Prostate gland (tissue), 2 donors: ENCODE measurements at places on chromosomes 1 and 21. TPM values are rescaled to one million over a fixed set of nuclear protein-coding genes. Genes with fewer than 3 reads are reported as not detected.

- H3K4me1 ChIP-seq, result no peaks in the 10 kb centered on the region
- no peaks in the 10 kb centered on the region for H3K36me3 ChIP-seq
- H3K4me3 ChIP-seq, result no peak overlapping the region
- no peak overlapping the region for H3K27ac ChIP-seq
- no peaks in the 10 kb centered on the region for H3K27me3 ChIP-seq
- no peak for DNase-seq
Measured at GRCh38 chr1:205371871-205372660, 15.3 kb upstream of the KLHDC8A start.

- H3K4me3 ChIP-seq, result no peak overlapping the region
- no peak overlapping the region for H3K27ac ChIP-seq
- no peaks in the 10 kb centered on the region for H3K27me3 ChIP-seq
- no peak for DNase-seq
- no peaks in the 10 kb centered on the region for H3K4me1 ChIP-seq
Measured at GRCh38 chr1:117106478-117106877, 15.1 kb downstream of the TRIM45 start.

DNA sequence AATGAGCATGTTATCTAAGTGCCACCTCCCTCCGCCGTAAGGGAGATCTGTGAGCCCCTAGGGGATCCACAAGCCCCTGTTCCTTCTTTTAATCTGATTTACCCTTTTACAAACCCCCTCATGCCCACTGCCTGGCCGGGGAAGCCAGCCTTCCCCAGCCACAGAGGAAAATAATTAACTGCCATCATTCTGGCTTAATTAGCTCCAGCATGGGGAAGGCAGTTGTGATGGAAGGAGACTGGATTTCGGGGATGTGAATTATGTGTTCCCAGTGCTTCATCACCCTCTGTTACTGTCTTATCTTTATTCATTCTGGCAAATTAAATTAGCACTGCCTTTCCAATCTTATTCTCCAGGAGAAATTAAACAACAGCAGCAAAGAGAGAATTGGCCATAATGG, 135.8 kb downstream of the PTPRU start:
- no peak overlapping the region for H3K4me3 ChIP-seq
- no peaks in the 10 kb centered on the region for H3K4me1 ChIP-seq
- H3K36me3 ChIP-seq, result no peaks in the 10 kb centered on the region
- H3K27ac ChIP-seq, result no peak overlapping the region
- H3K27me3 ChIP-seq, result no peaks in the 10 kb centered on the region

Gene CFAP107
- 1.1 TPM for total RNA-seq

Gene SESN2
- 11.2 TPM for total RNA-seq

Gene LAX1
- 0.40 TPM for total RNA-seq

DNA sequence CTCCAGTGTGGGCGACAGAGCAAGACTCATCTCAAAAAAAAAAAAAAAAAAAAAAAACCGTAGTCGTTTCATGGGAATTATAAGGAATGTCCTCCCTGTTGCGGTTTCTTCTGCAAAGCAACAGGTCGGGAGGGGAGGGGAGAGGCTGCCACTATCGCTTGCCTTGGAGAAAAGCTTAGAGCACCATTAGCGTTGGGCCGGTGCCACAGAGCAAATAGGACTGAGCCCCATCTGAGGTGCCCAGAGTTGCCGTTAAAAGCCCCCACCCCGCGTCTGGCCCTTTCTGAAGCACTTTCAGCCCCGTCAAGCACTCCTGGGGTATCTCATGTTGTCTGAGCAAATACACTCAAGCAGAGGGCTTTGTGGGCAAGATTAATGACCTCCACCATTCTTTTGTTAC, 2.2 kb downstream of the RIPPLY3 start:
- H3K36me3 ChIP-seq, result no peaks in the 10 kb centered on the region
- DNase-seq, result no peak
- H3K27me3 ChIP-seq, result no peaks in the 10 kb centered on the region
- H3K27ac ChIP-seq, result no peak overlapping the region

DNA sequence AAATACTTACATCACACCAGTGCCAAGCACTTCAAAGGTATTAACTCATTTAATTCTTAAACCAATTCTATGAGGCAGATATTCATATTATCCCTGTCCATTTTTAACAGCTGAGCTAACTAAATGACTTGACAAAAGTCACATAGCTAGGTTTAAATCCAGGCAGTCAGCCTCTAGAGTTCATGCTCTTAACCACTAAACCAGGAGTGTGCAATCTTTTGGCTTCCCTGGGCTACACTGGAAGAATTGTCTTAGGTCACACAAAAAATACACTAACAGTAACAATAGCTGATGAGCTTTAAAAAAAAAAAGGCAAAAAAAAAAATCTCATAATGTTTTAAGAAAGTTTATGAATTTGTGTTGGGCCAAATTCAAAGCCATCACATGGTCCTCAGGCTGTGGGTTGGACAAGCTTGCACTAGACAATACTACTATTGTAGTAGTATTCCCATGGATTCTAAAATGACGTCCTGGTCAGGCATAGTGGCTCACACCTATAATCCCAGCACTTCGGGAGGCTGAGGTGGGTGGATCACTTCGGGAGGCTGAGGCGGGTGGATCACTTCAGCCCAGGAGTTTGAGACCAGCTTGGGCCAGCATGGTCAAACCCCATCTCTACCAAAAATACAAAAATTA, 10.0 kb downstream of the UBR4 start:
- DNase-seq, result no peak
- H3K27me3 ChIP-seq, result no peaks in the 10 kb centered on the region
- H3K4me3 ChIP-seq, result no peak overlapping the region
- peaks cover 16% of the 10 kb centered on the region for H3K36me3 ChIP-seq
- H3K27ac ChIP-seq, result no peak overlapping the region

DNA sequence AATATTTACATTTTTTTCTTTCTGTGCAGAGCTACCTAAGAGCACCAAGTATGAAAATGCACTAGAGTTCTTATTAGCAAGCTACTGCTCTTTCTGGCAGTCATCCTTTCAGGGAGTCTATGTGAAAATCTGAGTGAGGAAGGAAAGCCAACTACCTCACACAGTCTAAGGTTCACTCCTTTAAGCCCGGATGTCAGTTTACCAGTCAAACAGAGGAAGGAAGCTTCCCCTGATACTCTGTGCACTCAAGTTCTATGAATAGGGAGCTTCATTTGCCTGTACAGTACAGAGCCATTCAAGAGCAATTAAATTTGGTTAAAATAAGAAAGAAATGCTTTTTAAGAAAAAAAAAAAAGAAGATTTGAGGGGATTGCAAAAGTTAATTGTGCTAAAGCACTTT, 6.9 kb downstream of the COL11A1 start:
- no peaks in the 10 kb centered on the region for H3K27me3 ChIP-seq
- no peak overlapping the region for H3K27ac ChIP-seq
- no peaks in the 10 kb centered on the region for H3K36me3 ChIP-seq
- DNase-seq, result no peak

DNA sequence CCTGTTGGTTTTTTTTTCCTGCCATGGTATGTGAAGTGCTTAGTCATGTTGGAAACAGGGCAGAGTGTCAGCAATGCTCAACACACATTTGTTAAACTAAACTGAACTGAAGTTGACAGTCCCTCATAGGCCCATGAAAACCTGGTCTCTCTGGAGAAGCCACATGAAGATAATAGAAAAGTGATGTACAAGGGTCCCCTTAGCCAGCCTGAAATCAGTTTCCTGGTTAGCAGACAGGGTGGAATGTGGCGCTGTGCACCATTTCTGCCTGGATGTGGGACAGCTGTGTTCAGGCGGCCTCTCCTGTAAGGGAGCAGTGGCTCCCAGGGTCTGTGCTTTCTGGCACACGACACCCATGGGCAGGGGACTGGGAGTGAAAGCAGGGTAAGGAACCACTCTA, 9.9 kb upstream of the CHI3L1 start:
- no peaks in the 10 kb centered on the region for H3K36me3 ChIP-seq
- no peaks in the 10 kb centered on the region for H3K27me3 ChIP-seq
- no peak for DNase-seq
- no peak overlapping the region for H3K27ac ChIP-seq

DNA sequence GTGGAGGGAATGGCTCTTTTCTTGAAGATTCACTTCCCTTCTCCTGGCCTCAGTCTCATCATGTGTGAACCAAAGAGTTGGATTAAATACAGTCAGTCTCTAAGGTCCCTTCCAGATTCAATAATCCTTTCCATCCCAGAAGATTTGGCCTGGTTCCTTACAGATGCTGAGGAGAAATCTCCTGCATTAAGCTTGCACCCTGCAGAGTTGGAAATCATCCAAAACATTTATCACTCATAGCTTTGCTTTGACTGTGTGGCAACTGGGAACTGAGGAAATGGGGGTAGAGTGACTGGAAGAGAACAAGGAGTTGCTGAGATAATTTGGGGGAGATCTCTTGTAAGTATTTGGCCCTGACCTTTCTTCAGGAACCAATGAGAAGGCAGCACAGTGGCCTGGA, 220.5 kb upstream of the SGIP1 start:
- no peak overlapping the region for H3K4me3 ChIP-seq
- no peak for DNase-seq
- no peak overlapping the region for H3K27ac ChIP-seq
- H3K36me3 ChIP-seq, result no peaks in the 10 kb centered on the region
- peaks cover 10% of the 10 kb centered on the region for H3K4me1 ChIP-seq
- no peaks in the 10 kb centered on the region for H3K27me3 ChIP-seq

DNA sequence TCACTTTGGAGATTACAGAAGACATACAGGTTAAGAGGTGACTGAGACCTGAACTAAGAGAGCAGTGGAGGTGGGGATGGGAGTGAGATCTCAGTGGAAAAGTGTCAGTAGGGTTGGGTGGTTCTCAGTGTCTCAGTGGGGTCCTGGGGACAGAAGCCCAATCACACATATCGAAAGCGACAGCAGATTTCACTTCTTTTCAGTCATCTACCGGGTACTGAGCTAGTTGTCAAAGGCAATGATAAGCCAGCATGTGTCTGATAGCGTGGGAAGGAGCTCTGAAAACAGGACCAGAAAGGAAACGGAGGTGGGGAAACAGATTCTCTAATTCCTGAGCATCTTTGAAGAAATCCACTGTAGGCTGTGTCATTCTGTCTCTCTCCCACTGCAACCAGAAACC, 59.5 kb downstream of the RHOU start:
- no peaks in the 10 kb centered on the region for H3K4me1 ChIP-seq
- no peaks in the 10 kb centered on the region for H3K36me3 ChIP-seq
- DNase-seq, result no peak
- H3K27ac ChIP-seq, result no peak overlapping the region

GRCh38 chr1:111734426-111734825, 4.8 kb downstream of the INKA2 start:
- H3K27ac ChIP-seq, result no peak overlapping the region
- no peak overlapping the region for H3K4me3 ChIP-seq
- no peaks in the 10 kb centered on the region for H3K36me3 ChIP-seq
- no peaks in the 10 kb centered on the region for H3K27me3 ChIP-seq
- DNase-seq, result no peak
- H3K4me1 ChIP-seq, result no peaks in the 10 kb centered on the region

Gene CNIH4
- total RNA-seq, result 14.5 TPM

DNA sequence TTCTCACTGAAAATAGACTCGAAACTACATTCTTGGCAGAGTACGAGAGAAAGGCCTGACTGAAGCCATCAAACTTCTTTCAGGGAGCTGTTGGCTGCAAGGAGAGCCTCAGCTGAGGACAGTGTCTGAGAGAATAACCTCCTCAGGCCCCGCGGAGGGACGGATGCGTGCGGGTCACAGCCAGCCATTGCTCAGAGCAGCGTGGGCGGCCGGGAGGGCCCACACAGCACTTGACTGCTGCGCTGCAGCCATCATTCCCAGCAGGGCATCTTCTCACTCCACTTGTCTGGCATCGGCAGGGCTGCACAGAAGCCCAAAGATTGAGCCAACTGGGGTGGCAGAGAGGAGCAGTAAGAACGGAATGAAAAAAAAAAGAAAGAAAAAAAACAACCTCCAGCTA, 113.5 kb downstream of the XCL2 start:
- H3K36me3 ChIP-seq, result no peaks in the 10 kb centered on the region
- no peaks in the 10 kb centered on the region for H3K27me3 ChIP-seq
- DNase-seq, result no peak
- peak overlapping the region; percentile 45 for H3K27ac ChIP-seq

- no peak within 1 kb of the TSS for H3K27ac ChIP-seq
- no peaks in the 10 kb centered on the region for H3K27me3 ChIP-seq
- no peaks in the 10 kb centered on the region for H3K4me1 ChIP-seq
- H3K4me3 ChIP-seq, result no peak within 1 kb of the TSS
Measured at GRCh38 chr1:40247655-40248054, at the start of gene TMCO2. Gene TMCO2, plus strand, starts transcription at chr1:40247937. Its CDS starts 57 bp downstream, at chr1:40247994.

DNA sequence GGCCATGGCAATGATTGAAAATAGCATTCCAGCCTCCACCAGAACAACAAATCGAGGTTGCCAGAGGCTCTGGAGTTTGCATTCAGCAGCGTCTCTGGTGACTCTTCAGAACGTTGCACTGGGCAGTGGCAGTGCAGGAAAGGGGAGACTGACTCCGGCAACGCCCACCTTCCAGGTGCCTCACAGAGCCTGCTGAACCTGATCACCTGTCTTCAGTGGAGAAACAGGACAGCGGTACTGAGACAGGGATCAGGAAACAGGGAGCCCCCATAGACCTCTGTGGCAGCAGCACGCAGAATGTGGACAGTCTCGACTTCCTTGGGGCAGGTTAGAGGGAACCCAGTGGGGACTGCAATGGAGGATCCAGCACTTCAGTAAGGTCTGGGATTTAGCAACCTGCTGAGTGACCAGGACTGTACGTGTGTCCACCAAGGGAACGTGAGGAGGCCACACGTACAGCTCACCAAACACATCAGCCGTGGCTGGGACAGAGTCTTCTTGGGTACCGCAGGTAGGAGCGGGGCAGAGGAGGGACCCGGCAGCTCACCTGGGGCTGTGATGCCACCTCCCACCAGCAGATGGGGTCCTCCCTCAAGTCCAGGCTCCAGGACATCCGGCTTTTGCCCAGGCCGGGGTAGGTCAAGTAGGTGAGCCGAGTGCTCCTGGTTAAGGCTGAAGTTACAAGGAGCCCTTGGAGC, 128.6 kb downstream of the PRDM2 start:
- no peaks in the 10 kb centered on the region for H3K27me3 ChIP-seq
- H3K4me1 ChIP-seq, result no peaks in the 10 kb centered on the region
- no peak for DNase-seq
- H3K4me3 ChIP-seq, result no peak overlapping the region

DNA sequence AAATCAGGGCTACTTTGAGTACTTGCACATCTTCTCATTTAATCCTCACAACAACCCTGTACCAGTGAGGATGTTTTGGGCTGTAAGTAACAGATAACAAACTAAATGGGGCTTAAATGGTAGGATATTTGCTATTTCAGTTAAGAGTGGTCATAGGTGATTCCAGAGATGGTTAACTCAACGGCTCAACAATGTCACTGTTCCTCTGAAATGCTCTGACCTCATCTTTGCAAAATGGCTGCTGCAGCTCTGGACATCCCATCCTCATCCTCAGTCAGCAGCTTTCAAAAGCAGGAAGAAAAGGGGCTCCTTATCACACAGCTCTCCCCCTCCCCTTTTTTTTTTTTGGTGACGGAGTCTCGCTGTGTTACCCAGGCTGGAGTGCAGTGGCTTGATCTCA, 1.5 kb downstream of the LDLRAD2 start:
- H3K27ac ChIP-seq, result no peak overlapping the region
- no peaks in the 10 kb centered on the region for H3K36me3 ChIP-seq
- H3K4me1 ChIP-seq, result no peaks in the 10 kb centered on the region
- no peak for DNase-seq

Gene ANGEL2
- total RNA-seq, result 57.3 TPM
